KBM-7 (cell line): ENCODE measurements at places on chromosomes 12 and 14.

GRCh38 chr12:110818511-110818910 is 28.3 kb upstream of the CCDC63 start:
- no peak for DNase-seq

DNA sequence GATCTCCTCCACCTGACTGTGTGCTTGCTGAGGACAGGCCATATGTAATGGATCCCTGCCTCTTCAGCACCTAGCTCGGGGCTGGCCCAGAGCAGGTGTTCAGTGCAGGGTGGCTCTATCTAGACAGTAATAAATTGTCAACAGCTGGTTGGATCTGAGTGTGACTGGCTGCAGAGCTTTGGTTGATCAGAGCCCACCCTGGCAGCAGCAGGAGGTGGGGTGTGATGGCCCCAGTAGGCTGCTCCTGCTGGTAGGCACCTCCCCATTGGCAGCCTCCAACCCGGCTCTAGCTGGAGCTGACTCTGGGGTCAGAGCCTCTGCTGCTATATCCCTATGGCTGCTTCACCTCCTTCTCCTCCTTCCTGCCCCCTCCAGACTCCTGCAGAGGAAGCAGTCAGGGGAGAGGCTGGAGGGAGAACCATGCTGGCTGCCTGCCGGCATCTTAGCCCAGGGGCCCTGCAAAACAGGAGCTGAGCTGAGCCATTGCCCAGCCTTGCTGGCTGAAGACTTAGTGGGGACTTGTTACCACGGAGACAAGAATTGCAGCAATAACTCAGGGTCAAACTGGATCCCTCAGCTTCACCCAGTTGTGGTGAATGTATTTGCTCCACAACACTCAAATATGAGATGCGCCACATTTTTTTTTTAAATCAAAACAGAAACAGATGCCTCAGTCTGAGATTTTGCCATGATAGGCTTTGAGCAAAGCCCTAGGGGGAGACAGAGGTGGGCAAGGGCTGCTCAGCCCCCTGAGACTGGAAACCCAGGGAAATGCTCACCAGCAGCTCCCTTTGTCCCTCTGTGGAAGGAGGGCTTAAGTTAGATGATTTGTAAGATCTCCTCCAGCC is 22.2 kb downstream of the TMEM63C start:
- DNase-seq = no peak

DNA sequence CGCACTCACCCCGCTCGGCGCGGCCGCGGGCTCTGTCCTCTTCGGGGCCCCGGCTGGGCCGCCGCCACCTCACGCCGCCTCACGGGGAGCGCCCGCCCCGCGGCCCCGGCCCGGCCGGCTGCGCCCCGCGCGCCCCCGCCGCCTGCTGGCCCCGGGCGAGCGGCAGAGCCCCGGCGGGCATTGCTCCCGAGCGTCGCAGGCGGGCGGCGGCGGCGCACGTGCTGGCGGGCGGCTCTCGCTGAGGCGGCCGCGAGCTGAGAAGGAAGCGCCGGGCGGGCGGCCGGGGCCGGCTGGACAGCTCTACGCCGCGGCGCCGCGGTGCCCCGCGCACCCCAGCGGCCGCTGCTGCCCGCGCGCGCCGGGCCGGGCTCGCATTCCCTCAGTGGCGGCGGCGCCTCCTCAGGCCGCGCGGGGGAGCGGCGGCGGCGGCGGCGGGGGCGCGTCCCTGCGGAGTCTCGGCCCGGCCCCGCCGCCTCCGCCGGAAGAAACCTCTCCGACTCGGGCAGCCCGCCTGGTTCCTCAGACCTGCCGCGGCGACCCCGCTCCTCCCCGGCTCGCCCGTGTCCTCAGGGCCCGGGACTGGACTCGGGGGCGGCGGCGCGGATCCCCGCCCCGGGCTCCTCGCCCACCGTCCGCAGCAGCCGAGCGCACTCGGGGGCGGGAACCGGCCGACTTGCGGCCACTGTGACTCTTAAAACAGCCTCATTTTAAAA is at the start of gene PITPNM2:
PITPNM2 (minus strand) TSS at position 347 of the 713 bp plus-strand sequence. CDS start 116,500 bp downstream, outside the sequence.
- DNase-seq = peak; percentile 49

DNA sequence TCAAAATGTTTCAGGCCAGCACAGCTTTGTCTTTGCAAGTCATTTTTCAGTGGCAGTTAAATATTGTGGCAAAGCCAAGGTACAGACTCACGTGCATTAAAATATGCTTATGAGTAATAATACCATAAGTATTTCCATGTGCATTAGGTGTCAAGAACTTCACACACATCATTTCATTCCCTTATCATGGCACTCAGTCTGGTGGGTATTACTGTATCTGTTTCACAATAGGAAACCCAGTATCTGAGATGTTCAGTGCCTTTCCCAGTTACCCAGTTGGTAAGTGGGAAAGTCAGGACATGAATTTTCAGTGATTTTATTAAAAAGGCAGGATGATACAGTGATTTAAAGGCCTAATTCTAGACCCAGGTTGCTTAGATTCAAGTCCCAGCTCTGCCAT is 52.9 kb downstream of the IFNG start:
- DNase-seq = no peak

GRCh38 chr12:67388331-67389138 is 119.4 kb downstream of the CAND1 start:
- peak; percentile 3 for DNase-seq

- no peak for DNase-seq
Measured at GRCh38 chr12:27344246-27344645, 11.6 kb downstream of the BMAL2 start.

DNA sequence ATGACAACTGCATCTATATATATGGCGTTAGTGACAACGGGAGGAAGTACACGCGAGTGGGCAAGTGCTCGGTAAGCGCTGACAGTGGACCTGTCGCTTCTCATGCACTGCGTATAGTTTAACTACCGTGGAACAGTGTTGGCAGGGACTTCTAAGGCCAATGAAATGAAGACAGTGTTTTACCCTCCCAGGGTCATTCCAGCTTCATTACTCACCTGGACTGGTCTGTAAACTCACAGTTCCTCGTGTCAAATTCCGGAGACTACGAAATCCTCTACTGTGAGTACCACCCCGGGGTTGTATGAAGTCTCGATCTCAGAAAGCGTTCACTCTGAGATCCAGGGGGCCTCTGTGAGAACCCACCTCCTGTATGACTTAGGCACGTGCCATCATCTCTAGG is 129.2 kb upstream of the EVL start:
- DNase-seq = no peak

DNA sequence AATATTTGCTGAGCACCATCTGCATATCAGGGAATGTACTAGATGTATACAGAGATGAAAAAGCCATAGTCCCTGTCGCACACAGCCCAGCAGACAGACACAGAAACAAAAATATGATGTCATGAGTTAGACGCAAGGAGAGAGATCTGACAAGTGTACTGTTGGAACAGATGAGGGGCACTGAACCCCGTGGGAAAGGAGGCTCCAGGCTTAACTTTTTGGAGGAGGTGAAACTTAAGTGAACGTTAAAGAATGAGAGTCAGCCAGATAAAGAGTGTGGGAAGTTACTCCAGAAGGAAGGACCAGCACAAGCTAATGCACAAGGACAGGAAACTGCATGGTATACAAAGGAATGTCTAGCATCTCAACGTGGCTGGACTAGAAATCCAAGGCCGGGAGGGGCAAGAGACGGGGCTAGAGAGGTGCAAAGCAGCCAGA is 2.5 kb upstream of the ACTN1 start:
- no peak for DNase-seq

- DNase-seq = no peak
Measured at GRCh38 chr14:42877716-42878115, 1271.0 kb downstream of the LRFN5 start.

DNA sequence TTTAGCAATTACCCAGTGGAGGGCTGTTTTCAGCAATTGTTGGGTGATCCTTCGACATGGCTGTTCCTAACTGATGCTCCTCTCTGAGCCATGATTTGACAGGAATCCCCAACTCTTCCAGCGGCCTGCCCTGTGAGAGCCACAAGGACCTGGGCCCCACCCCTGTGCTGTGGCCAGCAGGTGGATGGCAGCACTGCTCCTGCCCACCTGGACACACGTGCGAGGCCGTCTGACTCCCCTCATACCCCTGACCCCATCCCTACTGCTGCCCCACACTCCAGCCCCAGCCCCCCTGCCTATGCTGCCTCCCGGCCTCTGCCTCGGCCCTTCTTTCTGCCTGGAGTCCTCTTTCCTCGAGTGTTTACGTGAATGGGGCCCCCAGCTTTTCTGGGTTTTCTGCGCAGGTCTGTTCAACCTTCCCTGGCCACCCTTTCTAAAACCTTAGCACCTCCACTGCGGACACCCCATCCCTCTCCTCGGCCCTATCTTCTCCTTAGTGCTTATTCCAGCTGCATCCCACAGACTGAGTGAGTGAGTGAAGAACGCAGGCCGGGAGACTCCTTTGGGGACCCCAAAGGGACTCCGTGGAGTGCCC is 111.4 kb downstream of the DICER1 start:
- DNase-seq = no peak

- DNase-seq = no peak
Measured at GRCh38 chr12:40393026-40393425, 168.2 kb downstream of the LRRK2 start.

DNA sequence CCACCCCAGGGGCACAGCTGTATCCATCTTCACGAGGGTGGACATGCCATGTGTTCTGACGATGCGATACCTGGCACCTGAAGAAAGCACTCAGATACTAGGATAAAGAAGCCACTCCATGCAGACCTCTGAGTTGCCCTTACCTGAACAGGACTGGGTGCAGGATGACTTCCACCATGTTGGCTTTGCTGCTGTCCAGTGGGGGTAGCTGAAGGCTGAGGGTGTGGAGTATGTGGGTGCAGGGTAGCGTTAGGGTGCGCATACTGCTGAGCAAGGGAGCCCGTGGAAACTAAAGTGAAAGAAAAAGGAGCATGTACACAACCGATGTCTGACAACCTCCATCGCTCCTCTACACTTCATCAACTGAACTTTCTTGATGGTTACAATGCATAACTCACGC is 51.3 kb downstream of the SH2B3 start:
- no peak for DNase-seq

GRCh38 chr14:78836777-78837176 is 666.6 kb downstream of the NRXN3 start:
- peak; percentile 73 for DNase-seq

DNA sequence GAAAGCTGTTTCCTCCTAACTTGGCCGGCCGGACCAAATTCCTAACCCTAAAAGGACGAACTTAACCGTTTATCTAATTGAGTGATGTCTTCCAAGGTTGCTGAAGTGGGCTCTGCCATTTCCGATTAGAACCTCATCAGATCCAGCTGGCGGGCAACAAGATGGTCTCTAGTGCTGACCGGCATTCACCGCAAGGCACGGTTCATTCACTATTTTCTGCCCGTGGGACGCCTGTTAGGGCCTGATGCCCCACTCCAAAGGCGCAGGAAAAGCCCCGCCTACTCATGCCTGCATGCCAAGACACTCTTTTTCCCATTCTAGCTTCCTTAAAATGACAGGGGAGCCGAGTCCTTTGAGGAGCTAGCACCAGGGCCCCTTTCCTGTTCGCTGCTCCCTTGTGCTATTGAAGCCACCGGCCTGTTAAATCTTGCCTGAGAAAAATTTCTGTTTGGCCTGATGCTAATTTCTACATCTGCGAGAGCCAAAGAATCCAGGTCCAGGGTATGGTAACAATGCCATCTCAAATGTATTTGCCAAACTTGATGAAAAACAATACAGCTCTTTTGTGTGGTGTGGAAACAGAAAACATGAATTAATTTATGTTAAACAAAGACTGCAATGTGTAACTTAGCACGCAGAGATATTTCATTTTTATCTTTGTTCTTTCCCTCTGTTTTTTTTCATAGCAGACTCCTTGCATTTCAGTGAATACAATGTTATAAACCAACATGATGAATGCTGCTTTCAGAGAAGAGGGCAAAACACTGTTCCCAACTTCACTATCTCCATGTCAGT is 1071.2 kb upstream of the USP15 start:
- no peak for DNase-seq

DNA sequence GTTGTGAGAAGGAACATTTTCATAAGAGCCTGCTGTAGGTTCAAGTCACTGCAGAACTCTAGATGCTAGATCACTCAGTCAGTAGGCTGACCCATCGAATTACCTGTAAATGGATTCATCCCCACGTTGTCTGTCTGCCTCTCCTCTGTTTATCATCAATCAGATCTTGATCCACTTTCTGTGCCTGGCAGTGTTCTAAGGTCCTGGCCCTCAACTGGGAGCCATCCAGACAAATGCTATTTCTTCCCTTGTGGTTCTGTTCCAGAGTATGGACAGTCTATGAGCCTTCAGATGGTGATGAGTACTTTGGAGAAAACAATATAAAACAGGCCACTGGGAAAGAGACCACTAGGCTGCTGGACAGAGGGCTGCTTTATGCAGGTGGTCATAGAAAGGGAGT is 699.4 kb upstream of the TMEM132C start:
- DNase-seq = no peak

DNA sequence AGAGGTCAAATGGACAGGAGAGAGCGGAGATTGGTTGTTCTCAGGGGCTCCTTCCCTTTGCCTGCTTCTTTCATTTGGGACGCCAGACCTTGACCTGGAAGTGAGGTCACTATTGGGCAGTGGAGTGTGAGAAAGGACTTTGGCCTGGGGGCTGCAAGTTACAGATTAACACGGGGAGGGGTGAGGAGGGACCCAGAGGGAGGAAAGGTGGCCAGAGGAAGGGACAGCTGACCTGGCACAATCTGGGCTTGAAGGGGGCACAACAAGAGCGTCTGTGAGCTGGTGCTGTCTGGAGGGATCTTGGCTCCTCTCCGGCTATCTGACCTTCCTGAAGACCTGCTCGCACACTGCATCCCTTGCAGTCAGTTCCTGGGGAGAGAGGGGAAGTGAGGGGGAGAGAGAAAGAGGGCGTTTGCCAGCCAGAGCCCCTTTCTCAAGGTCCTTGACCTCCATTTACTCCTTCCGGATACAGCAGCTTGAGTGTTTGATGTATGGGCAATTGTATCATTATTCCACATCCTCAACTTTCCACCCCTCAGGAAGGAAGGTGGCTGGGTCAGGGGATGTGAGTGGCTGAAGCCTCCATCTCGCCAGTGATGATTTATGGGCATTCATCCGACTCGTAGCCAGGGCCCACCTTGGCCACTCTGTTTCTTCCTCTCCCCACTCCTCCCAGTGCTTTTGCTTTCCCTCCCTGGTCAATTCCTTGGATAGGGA is 4.7 kb downstream of the RBP5 start:
- no peak for DNase-seq

DNA sequence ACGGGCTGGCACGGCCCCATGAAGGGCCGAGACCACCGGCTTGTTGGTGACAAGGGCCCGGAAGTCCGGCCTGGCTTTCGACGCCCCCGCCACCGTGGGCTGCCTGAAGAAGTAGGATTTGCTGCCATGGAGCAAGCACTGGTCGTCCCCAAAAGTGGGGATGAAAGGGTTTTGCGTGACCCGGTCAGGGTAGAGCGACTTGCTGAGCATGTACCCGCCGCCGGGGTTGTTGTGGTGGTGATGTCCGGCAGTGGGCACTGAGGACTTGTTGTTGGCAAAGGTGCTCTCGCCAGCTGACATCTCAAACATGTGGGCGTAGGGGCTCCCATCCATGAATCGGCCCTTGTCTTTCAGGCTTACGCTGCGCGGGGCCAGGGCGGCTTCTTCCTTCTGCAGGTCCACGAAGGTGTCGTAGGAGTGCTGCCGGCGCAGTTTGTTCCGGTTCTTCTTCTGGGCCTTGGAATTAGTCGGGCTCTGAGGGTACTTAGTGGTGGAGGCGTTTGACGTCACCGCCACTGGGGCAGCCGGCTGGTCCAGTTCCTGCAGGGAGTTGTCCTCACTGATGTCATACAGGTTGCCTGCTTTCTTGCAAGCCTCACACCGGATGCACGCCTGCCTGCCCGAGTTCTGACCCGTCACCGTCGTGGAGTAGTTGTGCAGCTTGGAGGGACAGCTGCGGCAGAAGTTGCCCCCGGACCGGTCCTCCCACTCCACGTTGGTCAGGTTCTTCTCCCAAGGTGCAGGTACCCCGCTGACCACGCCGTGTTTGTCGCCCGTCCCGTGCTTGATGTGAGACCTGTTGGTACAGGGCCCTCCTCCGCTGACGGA is 366.6 kb downstream of the EMP1 start:
- DNase-seq = no peak

- DNase-seq = no peak
Measured at GRCh38 chr14:95025941-95026340, 131.4 kb downstream of the DICER1 start.
